ENCODE measurements at places on chromosomes 2 and 18.

- no peak for DNase-seq
These were observed 77.0 kb upstream of the TACR1 start for GRCh38 chr2:75276093-75277029.

GRCh38 chr2:160719116-160719515 is 225.5 kb upstream of the RBMS1 start:
- no peak for DNase-seq

DNA sequence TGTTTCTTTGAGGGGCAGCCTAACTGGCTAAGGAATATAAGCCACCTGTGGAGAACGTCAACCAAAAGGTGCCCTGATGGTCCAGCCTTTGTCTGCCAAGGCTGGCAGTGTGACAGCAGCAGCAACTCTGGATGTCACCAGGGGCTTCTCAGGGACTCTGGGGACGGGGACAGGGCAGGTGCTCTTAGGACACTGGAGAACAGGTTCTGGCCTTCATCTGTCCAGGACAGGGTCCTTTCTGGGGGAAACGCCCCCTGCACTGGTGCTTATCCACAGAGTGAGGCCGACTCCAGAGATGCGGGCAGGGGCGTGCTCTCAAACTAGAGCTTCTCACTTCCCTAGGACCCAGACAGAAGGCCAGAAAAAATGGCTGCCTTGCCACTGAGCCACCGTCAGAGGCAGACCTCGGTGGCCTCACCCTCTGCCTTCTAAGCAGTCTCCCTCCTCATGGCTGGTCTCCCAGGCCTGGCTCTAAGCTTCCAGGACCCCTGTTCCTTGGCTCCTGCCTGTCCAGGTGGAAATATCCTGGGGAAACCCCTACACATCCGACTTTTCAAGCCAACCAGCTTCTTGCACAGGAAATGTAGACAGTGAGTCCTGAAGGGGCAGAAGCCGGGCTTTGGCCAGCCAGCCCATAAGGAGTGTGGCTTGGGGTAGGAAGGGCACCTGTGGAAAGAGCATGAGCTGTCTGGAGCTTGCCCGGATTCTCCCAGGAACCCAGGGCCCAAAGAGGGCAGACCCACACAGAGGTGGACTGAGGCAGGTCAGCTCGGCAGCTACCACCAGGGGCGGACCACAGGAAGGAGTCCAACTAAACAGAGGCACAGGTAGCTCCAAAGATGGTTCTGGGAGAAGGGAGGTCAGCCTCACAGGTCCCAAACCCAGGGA is 11.3 kb upstream of the SFXN5 start:
- DNase-seq = no peak

DNA sequence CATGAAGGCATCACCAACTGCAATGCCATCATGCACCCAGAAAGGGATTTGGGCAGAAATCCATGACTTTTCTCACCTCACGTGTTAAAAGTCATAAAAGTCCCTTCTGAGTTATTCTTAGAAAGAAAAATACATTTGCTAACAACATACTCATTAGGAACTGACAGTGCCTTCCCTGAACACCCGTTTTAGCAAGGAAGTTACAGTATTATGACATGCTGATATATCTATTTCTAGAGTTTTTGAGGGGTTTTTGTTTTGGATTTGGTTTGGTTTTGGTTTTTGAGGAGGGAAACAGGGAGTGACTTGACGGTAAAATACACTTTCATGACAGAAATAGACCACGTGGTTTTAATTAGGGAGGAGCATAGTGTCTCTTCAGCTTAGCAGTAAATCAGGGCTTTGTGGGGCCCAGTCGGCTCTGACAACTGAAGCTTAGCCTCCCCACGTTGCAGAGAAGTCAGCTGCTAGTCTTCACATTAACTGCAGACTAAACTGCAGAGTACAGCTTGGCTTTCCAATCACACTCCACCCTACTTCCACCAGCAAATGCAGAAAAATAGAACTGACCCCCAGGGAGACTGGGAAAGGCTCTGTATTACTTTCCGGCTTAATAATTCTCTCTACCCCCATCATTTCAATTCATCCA is 141.4 kb downstream of the FAM124B start:
- DNase-seq = no peak

- DNase-seq = no peak
These were observed 846 bp upstream of the FKBP7 start for GRCh38 chr2:178479275-178479616.

GRCh38 chr18:51188024-51188701 is 9.3 kb downstream of the MEX3C start:
- no peak for DNase-seq

DNA sequence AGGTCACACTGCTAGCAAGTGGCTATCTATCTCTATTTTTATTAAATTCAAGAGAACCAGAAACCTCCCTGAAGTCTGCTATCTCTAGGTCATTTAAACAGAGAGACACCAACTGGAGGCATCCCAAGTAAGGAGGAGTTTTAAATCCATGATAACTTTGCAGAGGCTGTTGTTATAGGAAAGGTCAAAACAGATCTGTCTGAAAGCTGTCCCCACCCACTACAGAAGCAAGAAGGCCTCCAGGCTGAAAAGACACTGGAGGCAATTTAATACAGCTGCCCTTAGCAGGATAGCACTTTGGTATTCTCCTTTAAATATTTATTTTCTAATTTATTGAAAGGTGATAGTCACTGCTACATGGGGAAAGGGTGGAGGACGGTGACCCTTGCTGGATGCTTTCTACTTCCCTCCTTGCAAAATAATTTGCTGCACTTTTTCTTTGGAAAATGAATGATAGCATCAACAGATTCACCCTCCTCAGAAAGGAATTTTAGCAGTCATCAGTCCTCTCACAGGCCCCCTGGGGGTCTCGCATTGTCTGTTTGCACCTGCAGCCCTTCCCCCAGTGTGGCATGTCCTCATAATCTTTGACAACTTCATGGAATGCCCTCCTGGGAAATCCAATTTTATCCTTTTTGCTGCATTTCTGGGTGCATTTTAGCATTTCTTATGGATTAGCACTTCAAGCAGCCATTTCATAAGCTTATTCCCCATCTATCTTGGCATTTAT is 429.5 kb upstream of the TNP1 start:
- DNase-seq = no peak

- DNase-seq = no peak
These were observed 742.4 kb downstream of the DCDC2C start for GRCh38 chr2:4445821-4446220.

DNA sequence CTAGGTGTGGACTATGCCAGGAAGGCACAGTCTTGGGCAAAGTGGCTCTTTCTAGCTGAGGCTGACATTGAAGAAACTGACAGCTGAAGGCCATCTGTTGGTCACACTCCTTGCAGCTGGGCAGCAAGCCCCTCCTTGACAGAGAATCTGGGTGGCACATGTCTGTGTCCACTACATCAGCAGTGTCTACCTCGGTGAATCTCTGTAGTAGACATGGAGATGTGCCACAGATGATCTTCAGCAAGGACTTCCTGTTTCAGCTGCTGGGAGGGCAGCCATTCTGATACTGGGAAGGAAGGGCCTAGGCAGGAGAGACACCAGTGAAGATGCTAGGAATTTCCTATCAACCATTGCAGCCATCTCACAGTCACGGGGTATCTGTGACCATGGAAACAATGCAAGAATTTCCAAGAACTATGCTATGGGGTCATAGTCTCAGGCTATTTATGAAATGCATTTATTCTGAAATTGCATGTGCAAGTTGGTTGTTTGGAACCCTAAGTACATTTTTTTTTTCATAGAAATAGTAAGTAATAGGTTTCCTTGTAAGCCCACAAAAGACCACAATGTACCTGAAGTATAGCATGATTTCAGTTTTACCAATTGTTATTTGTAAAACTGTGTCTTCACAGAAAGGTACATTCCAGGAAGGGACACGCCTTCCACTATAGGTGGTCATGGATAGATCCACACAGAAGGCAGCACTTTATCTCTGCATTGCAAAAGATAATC is 63.8 kb upstream of the DARS1 start:
- DNase-seq = no peak

- no peak for DNase-seq
These were observed 69.4 kb downstream of the EMILIN2 start for GRCh38 chr18:2916184-2916583.

- DNase-seq = no peak
These were observed 34.8 kb upstream of the HNMT start for GRCh38 chr2:137929519-137929916.

DNA sequence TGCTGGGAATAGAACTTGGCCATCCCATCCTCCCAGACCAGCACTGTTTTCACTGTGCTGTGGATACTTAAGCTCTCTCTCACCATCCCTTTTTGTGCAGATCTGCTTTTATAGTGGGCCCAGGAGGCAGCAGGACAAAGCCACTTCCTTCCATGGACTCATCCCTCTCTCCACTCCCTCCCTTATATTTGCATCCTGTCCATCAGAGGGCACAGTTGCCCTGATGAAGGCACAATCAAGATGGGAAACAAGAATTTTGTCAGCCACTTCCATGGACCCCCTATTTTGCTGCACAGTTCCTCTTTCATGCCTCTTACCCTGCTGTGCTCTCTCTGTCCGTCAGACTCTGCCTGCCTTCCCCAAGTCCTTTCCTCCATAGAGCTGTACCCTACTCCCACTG is 338.7 kb downstream of the HRH4 start:
- DNase-seq = no peak

All from C1 segment of cervical spinal cord (tissue), 14 donors.